ENCODE measurements at places on chromosomes 6 and 20. TPM values are rescaled to one million over a fixed set of nuclear protein-coding genes. Genes with fewer than 3 reads are reported as not detected.

GRCh38 chr20:64112691-64113443 is 5.5 kb upstream of the NPBWR2 start:
- no peak for DNase-seq

GRCh38 chr20:21190869-21191268 is 65.0 kb downstream of the KIZ start:
- DNase-seq, result no peak

MBOAT1 gene
- 8.5 TPM for total RNA-seq

EPPIN gene
- not detected for total RNA-seq

- DNase-seq, result no peak
These were observed 4.2 kb downstream of the TM9SF4 start for GRCh38 chr20:32113591-32114260.
